ENCODE measurements at places on chromosomes 4 and X.

DNA sequence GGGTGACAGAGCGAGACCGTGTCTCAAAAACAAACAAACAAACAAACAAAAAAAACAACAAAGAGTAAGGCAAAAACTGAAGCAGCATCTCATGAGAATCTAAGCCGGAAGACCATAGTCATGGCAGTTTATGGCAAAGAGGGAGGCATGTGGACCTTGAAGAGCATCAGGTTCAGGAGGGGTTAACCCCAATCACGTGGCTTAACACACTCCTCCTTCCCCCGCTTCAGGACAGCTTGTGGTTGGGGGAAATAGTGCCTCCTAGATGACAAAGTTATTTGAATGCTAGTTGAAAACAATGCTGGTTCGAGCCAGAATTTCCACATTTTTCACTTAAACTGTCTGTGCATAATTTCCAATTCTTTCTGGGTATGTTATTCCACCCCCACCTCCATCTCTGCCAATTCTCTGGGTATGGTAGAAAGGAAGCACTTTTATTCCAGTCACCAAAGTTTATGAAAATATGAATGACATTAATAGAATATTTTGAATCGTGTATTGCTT is 11.7 kb upstream of the MAP7D3 start:
- DNase-seq: no peak

DNA sequence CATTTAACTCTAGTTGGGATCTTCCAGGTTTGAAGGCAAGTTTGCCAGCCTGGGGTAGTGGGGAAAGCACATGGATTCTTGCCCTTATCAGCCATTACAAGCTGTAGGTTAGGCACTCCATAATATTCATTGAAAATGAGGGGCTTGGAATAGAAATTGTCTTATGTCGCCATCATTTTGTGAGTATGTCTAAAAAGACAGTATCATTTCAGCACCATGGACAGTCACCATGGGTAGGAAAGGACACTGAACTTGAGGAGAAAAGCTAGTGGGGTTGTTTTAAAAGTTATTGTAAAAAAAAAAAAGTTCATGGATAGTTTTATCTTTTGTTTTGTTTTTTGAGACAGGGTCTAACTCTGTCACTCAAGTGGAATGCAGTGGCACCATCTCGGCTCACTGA is 356.1 kb downstream of the HNRNPD start:
- no peak for DNase-seq

GRCh38 chrX:110435196-110435595 is 76.5 kb downstream of the RTL9 start:
- DNase-seq: no peak

- peak; percentile 40 for DNase-seq
These were observed 38.4 kb upstream of the FAM9B start for GRCh38 chrX:9072281-9072680.

DNA sequence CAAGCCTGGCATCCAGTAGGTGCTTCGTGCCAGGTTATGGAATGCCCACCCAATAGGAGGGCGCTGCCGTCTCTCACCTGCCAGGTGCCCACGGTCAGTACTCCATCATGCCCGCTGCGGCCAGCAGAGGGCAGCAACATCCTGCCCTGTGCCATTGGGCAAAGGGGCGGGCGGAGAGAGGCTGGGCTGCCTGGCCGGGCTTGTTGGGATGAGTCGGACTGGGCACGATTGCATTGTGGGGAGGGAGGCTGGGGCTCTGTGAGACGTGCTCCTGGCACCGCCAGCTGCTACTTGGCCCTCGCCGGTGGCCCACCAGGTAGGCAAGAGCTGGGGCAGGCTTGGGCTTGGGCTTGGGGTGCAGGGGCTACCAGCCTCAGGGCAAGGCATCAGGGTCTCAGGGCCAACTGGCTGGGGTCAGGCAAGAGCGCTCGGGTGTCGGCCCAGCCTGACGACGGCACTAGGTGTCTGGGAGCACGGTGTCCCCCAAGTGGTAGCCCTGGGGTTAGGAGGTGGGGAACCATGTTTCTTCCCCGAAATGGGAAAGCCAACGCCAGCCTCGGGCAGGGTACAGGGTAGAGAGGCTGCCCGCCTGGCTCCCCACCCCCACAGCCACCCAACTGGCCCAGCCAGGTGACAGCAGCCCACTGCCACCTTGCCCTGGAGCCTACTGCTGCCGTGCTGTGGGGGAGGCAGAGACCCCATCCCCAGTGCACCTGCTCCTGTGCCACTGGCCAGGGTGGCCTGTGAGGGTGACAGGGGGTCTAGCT is at the start of gene PLXNB3:
Gene PLXNB3 (plus strand): TSS at position 261 of the 767 bp plus-strand sequence. CDS start 1,287 bp downstream, outside the sequence.
- peak; percentile 25 for DNase-seq

DNA sequence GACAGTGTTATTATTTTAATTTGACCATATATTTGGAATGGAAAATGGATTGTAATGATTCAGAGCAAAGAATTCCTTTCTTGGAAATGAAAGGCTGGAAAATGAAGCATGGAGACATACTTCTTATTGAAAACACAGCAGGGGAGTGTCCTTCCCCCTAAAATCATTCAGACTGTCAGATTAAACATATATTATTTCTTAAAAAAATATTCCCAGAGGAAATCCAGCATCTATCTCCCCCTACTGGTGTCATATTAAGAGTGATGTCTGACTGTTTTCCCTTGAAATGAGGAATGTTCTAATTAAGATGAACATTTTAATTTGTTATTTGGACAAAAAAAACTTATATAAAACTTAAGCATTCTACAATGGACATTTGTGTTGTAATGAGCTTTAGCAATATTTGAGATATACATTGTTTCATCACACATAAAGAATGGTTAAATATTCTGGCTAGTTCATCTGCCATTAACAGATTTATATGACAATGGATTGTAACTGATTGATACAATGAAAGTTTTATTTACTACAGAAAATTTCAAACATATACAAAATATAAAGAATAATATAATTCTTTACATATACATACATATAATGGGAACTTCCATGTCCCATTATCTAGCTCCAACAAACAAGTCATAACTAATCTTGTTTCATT is 264.6 kb downstream of the SPRY1 start:
- DNase-seq: no peak

DNA sequence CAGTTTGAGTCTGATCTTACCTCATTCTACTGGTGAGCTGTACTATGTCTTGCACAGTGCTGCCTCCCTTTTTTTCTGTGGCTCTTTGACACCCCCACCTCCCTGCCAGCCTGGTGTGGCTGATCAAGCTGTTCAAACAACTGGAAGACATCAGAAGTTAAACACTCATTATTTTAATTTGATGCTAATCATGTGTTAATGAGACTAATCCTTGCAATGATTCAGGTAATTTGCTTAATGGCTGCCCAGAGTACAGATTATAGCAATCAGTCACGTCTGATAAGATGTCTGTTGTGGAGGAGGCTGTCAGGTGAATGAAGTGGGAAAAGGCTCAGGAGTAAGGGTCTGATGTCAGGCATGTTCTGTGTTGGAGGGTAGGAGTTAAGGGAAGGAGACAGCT is 87.4 kb upstream of the GK2 start:
- no peak for DNase-seq

DNA sequence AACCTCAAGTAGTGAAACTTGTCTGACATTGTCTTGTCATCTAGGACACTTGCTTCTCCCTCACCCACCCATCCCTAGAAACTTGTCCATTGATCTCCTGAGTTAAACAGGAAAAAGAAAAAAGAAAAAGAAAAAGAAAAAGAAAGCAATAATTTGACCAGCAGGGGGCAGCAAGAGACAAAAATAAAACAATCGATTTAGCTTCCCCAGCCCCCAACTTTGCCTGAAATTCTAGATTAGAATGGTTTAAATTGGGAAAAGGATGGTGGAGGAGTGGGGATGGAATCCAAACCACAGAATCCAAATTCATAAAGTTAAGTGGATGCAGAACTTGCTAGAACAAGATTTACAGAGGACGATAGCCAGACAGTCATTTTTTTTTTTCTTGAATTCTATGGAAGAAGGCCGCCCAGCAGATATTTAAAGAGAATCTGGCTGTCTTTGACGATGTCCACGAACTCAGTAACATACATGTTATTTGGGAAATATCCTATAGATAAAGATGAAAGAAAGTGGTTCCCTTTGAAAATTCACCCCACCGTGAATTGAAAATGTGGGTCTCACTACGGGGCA is 282.9 kb downstream of the USP46 start:
- peak; percentile 39 for DNase-seq

DNA sequence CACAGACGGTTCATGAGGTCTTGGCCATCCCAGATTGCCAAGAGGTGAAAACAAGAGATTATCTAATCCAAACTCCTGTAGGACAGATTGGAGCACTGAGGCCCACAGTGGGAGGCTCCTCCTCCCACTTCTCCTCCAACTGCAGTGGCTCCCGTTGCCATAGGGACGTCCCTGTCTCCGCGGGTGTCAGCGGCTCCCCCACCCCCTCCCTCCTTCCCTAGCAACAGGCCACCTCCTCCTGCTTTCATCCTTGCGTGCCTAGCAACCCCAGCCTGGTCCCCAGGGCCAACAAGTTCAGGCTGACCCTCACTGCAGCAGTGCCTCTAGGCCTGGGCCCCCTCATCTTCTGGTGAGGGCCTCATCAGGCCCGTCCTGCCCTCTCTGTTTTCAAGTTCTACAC is 6.8 kb upstream of the IQSEC2 start:
- no peak for DNase-seq

DNA sequence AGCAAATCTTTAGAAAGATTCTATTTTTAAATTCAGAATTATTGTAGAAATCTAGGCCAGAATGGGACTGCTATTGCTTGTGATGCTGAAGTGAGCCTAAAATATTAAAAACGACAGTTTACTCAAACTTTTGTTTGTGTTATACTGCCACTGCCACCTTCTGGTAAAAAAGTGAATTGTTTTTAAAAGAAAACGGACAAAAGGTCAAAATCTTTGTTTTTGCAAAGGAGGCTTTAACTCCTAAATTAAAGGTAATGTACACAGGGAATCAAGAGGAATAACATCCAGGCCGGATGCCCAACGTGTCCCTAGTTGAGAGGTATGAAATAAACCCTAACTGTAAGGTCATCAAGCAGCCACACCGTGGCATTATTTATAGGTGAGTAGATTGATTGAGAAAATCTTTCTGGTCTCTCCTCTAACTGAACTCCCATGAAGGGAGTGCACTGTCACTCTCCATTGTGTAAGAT is 338.3 kb upstream of the GALNT7 start:
- DNase-seq: no peak

- DNase-seq: no peak
These were observed 855.0 kb upstream of the GRID2 start for GRCh38 chr4:91448668-91449330.

- DNase-seq: no peak
These were observed 29.3 kb upstream of the MYOZ2 start for GRCh38 chr4:119106036-119107000.

DNA sequence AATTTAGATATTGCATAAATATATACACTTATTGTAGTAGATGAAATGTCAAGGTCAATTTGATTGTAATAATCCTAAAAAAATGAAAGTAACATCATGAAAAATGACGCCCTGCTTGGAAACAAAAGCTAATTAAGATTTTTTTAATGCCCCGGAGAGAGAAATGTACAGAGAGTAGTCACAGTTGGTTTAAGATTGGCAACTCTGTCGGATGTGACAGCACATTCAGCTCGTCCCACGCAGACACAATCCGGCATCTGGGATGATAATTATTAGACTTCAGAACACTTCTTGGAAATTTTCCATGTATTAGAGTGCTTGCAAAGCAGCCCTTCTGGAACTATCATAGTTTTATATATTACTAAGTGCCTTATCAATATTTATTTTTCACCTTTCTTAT is 478.0 kb downstream of the PDHA2 start:
- no peak for DNase-seq

DNA sequence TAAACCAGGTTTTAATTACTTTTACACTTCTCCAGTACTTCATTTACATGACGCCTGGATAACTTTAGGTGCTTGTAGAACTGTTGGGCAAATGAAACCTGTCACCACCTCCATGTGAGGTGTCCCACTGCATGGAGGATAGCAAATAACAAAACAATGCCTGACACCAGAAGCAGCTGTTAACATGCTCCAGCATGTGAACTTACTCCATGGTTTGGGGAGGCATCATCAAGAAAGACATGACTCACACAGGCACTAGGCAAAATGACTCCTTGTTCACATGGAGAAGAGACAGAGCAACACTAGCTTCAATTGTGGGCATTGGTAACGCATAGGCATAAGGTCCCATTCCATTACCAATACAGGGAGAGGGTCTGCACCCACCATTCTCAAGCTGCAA is 198.1 kb upstream of the F9 start:
- no peak for DNase-seq

- DNase-seq: no peak
These were observed 72.0 kb downstream of the JAKMIP1 start for GRCh38 chr4:6128221-6128850.

GRCh38 chrX:129525162-129525561 is 1.9 kb upstream of the SMARCA1 start:
- DNase-seq: no peak

GRCh38 chr4:168631241-168632162 is 134.7 kb downstream of the PALLD start:
- no peak for DNase-seq

- no peak for DNase-seq
These were observed 28.3 kb upstream of the PLCXD1 start for GRCh38 chrX:252957-253291.

GRCh38 chr4:143270256-143270838 is 66.3 kb upstream of the GAB1 start:
- DNase-seq: no peak

- DNase-seq: no peak
These were observed 233.1 kb upstream of the SPRY1 start for GRCh38 chr4:123163501-123163900.

GRCh38 chr4:162056990-162057389 is 106.8 kb downstream of the FSTL5 start:
- DNase-seq: no peak

- no peak for DNase-seq
These were observed 196.8 kb upstream of the FAT1 start for GRCh38 chr4:186920483-186920882.

DNA sequence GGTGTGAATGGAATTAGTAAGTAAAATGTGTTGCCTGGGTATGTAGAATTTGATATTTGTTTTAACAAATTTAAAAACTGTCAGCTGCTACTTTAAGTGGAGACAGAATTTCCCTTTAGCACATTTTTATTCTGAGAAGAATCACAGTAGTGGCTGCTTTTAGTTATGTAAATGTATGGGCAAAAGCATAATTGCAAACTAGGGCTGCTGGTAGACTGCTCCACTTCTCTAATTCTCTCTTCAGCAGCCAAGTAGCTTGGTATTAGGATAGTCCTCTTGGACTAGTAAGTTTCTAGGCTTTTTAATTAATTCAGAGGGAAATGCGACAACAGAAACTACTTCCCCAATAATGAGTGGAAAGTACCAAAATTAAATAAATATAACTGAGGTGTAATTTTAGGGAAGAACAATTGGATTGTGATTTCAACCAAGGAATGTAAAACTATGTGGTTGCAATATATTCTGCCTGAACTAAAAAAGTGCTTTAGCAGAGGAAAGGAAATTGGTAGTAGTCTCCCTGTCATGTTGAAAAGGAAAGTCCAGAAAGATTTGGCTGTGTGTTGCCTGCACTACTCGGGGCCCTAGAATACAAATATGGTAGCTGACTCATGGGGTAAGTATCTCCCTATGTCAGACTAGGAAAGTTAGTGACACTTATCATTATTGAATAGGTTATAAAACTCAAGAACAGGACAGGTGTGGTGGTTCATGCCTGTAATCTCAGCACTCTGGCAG is 9.2 kb upstream of the EIF4E start:
- no peak for DNase-seq

Data from AG09309 (cell line).